Dorsolateral prefrontal cortex (tissue), 122 donors: ENCODE measurements at places on chromosomes 1 and 21.

- no peak for DNase-seq
These were observed 64.5 kb downstream of the BCAR3 start for GRCh38 chr1:93616996-93617669.

DNA sequence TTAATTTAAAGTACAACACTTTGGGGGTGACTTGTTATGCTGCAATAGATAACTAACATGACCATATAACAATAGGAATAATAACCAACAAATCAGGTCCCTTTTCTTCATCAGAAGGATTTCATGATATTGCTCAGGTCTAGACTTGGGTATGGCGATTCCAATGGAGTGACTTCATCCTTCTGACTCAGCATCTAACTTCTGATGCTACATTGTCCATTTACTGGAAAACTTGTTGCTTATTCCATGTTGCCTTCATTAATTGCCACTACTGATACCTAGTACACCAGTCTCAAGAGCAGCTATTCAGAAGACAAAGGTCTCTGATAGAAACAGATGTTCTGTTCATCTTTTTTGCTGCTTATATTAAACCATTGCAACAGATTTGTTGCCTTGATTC is 324.3 kb downstream of the TGFB2 start:
- no peak for DNase-seq

DNA sequence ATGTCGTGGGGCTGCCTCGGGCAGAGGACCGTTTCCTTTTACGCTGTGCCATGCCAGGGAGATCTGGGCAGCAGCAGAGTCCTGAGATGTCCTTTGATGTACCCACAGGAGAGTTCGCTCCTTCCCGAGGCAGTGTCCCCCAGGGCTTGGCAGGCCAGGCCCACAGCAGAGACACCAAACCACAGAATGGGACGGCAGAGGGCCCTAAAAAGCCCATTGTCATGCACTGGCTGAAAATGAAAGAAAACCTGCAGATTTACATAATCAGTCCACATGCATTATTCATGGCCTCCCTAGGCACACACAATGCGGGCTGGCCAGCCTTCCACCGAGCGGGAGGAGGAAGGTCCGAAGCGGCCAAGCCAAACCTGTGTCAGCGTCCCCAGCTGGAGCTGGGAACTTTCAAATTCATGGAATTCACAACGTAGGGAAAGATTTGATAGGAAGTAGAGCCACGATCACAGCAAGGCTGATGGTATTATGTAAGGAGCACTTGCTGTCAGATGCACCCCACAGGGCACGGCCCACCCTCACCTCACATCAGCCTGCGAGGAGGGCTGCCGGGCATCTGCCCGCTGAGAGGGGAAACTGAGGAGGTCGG is 25.3 kb upstream of the EFHD2 start:
- peak; percentile 79 for DNase-seq

- DNase-seq: no peak
These were observed 16.9 kb upstream of the RC3H1 start for GRCh38 chr1:174039027-174039426.

- DNase-seq: no peak
These were observed 13.8 kb downstream of the PAX7 start for GRCh38 chr1:18644446-18644845.

DNA sequence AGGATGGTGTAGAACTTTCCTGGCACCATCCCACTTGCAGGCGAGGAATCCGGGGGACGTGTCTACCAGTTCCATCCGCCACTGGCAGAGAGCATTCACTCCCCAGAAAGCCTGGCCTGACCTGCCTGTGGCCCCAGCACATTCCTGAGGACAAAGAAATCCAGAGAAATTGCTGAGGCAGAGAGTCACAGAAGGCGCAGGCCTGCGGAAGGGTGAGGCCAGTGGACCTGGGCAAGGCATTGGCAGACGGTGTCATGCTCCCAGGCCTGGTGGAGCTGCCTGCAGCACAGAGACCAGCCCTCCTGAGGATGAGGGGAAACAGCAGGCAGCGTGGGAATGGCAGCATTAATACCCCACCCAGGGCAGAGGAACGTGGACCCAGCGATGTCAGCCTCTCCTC is 81.2 kb upstream of the F3 start:
- no peak for DNase-seq

DNA sequence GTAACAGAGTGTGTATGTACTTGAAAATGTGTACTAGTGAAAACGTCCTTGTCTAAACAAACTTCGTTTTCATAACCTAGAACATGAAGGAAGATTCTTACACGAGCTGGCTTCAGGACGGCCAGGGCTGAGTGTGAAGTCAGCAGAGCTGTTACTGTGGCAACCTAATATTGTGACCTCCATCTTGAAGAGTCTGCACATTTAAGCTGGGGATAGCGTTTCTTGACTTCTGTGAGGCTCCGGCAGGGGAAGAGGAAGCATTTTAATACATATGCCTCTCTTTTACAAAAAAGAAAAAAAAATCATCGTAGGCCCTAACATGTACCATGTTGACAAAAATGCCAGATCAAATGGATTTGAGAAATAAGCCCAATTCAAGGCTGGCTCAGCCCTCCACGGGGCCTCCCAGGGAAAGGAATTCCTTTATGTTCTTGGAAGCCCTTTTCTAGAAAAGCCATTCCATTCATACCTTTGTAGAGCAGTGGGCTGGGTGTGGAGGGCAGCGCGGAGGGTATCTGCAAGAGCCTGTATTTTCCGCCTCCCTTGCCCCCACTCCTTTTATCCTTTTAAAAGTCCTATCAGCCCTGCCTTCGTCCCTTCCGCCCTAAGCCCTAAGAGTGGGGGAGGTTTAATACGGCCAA is 51.1 kb downstream of the SIM2 start:
- DNase-seq: no peak

DNA sequence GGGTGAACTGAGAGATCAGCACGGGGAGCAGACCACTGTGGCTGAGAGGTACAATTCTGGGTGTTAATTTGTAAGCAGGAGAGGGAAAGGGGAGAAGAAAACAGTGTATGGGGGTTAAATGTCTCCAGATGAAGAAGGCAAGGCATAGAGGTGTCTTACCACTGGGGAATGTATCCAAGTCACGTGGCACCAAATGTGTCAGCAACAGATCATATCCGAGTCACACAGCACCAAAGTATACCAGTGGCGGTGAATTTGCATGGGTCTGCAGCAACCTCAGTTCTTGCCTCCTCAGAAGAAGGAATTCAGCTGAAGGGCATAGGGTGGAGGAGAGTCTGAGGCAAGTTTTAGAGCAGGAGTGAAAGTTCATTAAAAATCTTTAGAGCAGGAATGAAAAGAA is 21.2 kb upstream of the SYCP1 start:
- DNase-seq: no peak

DNA sequence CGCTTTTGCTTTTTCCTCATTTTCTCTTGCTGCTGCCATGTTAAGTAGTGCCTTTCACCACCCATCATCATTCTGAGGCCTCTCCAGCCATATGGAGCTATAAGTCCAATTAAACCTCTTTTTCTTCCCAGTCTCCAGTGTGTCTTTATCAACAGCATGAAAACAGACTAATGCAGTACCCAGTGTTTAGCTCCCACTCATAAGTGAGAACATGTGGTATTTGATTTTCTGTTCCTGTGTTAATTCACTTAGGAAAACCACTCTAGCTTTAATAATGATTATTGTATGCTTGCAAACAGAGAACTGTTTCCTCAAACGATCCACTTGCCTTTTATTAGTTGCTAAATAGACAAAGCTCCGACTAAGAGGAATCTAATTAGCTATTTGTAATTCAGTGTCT is 43.3 kb downstream of the IL23R start:
- DNase-seq: no peak

GRCh38 chr1:38050397-38051078 is 3.9 kb upstream of the POU3F1 start:
- no peak for DNase-seq
